ENCODE measurements at places on chromosomes 1 and 21.
A peak's percentile ranks its signal among the peaks of the same experiment; 100 is the strongest.

DNA sequence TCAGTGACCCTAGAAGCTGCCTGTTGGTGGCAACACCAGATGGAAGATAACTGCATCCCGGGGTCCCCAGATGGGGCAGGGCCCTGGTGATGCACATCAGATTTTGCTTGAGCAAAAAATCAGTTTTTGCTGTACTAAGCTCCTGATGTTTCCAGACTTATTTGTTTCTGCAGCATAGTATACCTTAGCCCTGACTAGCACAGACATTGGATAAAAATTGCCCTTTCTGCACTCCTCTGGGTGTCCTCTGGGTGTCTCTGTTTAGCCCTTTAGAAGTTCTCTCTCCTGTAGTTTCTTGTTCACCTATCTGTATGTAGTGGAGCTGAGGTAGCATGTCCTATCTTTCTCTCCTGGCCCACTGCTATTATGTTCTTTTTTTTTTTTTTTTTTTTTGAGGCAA, 30.3 kb upstream of the PLA2G2C start:
- peak; percentile 30 for DNase-seq

- DNase-seq = no peak
Measured at GRCh38 chr1:243594455-243594854, 255.6 kb downstream of the AKT3 start.

DNA sequence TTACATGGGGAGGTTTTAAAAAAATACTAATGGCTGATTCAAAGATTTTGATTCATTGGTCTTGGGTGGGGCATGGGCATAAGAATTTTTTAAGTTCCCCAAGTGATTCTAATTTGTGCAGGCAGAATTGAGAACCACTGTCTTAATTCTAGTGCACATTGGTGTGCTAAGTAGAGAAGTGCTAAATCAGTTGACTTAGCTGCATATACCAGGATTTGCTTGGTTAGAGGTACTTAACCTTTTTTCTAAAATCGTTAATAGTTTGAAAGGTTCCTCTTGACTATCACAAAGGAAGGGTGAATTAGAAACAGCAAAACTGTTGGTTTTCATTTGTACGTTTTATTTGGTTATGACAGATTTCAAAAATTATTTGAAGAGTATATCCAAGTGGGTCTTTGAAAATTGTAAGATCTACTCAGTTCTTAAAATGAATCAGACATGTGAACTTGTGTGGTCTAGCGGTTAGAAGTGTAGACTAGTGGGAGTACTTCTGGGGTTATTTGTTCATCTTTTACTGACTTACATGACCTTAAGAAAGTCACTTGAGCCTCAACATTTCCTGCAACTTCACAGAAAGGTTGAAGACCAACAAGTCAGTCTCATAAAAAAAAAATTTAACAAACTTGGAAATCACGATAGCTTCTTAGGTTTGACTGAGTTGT, 66.7 kb downstream of the RPAP2 start:
- DNase-seq = peak; percentile 17

- no peak for DNase-seq
Measured at GRCh38 chr1:227305894-227306626, 12.2 kb downstream of the CDC42BPA start.

GRCh38 chr21:27817074-27817473, 850.2 kb upstream of the ADAMTS5 start:
- DNase-seq = no peak

- no peak for DNase-seq
Measured at GRCh38 chr1:63774617-63775417, 1.0 kb downstream of the ROR1 start.

All from stimulated activated naive CD8-positive, alpha-beta T cell treated with anti-CD3 and anti-CD28 coated beads, Interleukin-15, amount 100 ng/mL, for 72 hours (primary cell).